ENCODE measurements at places on chromosomes 4 and X.

DNA sequence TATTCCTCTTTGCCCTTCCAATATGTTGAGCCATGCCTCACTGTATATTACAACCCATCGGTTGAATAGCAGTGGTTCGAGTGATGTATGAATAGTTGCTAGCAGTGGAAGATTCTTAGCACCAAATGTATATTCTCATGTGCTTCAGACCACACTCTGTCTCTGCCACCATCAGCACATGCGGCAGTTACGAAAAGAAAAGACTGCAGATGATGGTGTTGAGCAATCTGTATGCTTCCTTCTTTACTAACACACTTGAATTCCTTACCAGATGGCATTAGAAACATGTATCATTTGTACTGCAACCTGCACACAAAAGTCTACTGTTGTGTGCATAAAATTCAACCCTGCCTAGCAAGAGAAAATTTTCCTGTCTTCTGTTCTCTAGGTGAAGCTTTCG, 214.6 kb downstream of the ENOX2 start:
- DNase-seq = no peak

DNA sequence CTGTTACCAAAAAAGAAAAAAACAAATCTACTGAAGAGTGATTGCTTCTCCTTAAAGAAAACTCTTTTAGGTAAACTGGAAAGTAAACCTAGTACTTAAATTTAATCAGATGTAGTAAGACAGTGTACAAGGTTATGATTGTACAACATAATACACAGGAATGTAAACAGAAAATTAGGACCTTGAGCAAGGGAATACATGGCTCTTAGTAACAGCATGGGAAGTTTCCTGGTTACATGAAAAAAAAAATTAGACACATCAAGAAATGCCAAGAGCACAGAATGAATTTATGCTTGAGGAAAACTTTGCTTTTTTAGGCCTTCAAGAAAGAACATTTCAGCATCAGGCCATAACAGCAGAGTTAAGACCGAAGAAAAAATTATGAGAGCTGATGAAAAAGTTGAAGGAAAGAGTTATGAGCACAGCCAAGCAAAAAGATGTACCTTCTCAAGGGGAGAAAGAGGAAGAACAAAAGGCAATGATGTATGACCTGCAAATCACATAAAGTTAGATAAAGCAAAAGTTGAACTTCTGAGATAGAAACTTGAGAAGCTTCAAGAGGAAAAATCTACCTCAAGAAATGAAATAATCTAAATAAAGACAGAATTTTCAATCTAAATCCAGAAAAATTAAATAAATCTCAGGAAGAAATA, 311.6 kb downstream of the GALNTL6 start:
- DNase-seq = no peak

GRCh38 chr4:57191523-57192034, 81.4 kb upstream of the IGFBP7 start:
- DNase-seq = no peak

GRCh38 chr4:148056879-148057278, 325.0 kb downstream of the ARHGAP10 start:
- DNase-seq = peak; percentile 45

DNA sequence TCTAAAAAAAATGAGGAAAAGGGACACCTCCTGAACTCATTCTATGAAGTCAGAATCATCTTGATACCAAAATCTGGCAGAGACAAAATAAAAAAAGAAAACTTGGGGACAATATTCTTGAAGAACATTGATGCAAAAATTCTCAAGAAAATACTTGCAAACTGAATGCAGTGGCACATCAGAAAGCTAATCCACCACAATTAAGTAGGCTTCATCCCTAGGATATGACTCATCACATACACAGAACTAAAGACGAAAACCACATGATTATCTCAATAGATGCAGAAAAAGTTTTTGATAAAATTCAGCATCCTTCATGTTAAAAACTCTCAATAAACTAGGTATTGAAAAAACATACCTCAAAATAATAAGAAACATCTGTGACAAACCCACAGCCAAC, 98.3 kb downstream of the FAM47B start:
- no peak for DNase-seq

GRCh38 chr4:185379326-185380295, 16.1 kb downstream of the LRP2BP start:
- DNase-seq = peak; percentile 68

GRCh38 chrX:70455366-70456202, 10.9 kb downstream of the DLG3 start:
- DNase-seq = no peak

- DNase-seq = no peak
These were observed 98.7 kb downstream of the NFKB1 start for GRCh38 chr4:102599886-102600285.

GRCh38 chr4:128249787-128250668, 37.6 kb downstream of the PGRMC2 start:
- no peak for DNase-seq

DNA sequence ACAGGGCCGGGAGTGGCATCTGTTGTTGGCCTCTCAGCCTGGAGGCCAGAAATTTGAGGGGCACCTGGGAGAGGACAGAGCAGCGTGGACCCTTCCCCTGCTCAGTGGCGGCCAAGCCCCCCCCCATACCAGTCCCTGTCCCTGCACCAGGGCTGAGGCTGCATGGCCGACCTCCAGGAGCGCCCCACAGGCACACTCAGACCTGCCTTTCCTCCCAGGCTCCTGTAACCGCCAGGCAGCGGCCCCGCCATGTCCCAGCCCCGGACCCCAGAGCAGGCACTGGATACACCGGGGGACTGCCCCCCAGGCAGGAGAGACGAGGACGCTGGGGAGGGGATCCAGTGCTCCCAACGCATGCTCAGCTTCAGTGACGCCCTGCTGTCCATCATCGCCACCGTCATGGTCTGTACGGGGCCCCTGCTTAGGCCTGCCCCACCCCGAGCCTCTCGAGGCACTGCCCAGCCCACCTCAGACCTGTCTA, 15.3 kb downstream of the TMEM175 start:
- no peak for DNase-seq

DNA sequence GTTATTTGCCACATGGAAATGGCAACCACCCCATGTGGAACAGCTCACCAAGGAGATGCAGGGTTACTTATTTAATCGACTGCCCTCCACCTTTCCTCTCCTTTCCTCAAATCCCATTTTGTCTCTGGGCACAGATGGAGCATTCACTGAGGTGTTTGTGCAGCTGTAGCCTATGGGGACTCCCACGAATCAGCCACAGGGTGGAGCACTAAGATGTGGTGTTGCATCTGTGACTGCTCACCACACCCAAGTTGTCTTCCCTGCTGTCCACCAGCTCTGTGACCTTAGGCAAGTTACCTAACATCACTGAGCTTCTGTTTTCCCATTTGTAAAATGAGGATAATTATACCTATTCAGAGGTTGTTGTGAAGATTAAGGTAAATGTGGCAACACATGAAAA, 252.4 kb upstream of the CPEB2 start:
- peak; percentile 32 for DNase-seq

DNA sequence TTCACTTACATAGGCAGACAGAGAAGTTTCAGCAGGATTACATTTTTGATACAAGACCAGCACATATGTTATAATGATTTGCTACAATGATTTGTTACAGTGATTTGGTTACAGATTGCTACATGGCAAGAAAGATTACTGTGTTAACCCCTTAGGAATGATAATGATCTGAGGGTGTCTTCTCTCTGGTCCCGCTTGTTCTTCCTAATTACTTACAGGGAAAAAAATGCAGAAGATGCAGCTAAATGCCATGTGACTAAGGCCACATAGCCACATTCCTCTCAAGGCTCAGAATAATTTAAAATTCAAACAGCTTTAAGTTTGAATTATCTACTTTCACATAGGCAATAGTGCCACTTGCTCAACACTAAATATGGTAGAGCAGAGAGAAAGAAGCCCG, 9.7 kb upstream of the LAP3 start:
- DNase-seq = no peak

DNA sequence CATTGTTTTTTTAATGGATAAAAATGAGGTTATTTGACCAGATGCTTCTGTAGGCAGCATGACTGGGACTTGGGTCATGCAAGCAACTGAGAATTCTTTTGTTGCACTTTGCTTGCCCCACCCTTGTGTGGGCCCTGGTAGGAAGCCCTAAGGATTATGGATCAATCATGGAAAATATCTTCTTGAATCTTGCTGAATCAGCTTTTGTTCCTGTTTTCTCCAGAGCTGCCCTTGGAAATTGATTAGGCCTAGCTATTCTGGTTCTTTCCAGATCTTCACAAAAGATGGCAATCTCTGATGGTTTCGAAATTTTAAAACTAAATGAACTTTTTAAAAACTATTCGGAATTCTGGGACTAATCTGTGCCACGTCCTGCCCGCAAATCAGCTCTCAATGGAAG, 58.6 kb downstream of the PRRG1 start:
- DNase-seq = no peak

GRCh38 chr4:65624651-65625050, 45.6 kb downstream of the EPHA5 start:
- DNase-seq = no peak

DNA sequence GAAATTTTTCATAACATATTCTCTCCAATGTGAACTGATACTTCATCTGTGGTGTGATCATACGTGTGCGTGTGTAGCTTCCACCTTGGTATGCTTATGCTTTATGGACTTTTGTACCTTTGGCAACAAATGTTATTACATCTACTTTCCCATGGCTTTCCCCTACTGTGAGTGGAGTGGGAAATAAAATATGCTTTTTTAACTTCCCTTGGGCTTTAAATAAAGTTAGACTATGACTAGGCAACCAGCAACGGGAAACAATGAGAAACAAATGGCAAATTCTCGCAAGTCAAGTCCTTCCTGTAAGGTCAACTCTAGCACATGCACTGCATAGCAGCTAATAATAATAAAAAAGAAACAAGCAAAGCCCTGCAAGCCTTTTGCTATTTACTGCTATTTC, 205.0 kb upstream of the PDE5A start:
- DNase-seq = no peak

DNA sequence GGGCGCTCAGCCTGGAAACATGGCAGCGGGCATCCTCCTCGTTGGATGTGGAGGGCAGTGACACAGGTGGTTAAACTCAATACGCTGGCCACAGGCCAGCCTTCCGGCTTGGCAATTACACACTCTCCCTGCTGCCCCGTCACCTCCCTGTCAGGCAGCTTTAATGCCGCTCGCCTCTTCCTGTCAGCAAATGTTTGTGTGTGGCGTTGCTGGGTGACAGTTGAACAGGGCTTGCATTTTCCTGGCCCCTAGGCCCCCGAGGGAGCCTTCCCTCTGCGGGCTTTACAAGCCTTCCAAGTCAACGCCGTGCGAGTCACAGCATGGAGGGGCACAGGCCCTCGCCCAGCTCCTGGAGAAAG, 620.0 kb downstream of the BCOR start:
- peak; percentile 30 for DNase-seq

GRCh38 chrX:120999413-120999812, 13.9 kb upstream of the CT47A1 start:
- DNase-seq = no peak

- peak; percentile 57 for DNase-seq
These were observed 5.8 kb downstream of the SRPX start for GRCh38 chrX:38214551-38215531.

- no peak for DNase-seq
These were observed 26.9 kb upstream of the PPP2R3B start for GRCh38 chrX:413322-414201.

GRCh38 chrX:103399744-103400143, 23.4 kb downstream of the BEX3 start:
- no peak for DNase-seq

DNA sequence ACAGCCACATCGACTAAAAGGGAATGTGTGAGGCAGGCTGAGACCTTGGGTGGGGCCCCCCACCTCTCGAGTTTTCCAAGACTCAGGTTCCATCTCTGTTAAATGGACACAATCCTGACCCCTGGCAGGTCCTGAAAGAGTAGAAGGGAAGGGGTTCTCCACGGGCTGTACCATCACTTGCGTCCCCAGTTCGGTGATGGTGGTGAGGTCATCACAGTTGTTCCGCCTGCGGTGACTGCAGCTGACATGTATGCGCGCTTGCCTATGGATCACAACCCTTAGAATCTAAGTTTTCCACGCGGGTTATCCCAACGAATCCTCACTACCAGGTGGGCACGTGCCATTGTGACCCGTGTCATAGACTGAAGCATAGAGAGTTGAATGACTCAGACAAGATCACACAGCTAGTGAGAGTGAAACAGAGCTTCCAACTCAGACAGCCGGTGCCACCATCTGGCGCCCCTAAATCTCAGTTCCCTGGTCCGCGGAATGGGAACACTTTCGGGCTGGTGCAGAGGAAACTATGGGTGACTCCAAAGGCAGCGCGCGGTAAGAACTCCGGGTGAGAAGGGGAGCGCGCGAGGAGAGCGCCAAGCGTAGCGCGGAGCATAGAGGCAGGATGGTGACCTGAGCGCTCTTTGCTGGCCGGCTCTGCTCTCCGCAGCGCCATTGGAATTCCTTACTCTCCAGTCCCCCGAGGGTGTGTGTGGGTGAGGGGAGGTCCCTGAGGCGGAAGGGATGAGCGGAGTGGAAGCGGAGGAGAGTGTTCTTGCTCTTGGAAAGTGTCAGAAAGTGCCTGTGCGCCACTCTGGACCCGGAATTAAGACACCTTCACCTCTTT, 10.5 kb downstream of the MSX1 start:
- DNase-seq = no peak

GRCh38 chrX:24846550-24847150, 152.9 kb downstream of the POLA1 start:
- DNase-seq = no peak

DNA sequence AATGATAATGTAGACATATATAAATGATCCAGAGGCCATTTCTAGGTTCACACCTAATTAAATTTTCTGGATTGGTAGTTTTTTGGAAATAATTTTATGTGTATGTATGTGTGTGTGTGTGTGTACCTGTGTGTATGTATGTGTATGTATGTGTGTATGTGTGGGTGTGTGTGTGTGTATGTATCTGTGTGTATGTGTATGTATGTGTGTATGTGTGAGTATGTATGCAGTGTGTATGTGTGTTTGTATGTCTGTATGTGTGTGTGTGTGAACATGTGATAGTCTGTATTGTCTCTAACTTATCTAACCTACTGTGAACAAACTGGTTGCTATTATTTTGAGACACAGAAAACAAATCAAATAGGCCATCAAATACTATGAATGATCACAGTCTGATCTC, 152.6 kb downstream of the COL25A1 start:
- DNase-seq = no peak

DNA sequence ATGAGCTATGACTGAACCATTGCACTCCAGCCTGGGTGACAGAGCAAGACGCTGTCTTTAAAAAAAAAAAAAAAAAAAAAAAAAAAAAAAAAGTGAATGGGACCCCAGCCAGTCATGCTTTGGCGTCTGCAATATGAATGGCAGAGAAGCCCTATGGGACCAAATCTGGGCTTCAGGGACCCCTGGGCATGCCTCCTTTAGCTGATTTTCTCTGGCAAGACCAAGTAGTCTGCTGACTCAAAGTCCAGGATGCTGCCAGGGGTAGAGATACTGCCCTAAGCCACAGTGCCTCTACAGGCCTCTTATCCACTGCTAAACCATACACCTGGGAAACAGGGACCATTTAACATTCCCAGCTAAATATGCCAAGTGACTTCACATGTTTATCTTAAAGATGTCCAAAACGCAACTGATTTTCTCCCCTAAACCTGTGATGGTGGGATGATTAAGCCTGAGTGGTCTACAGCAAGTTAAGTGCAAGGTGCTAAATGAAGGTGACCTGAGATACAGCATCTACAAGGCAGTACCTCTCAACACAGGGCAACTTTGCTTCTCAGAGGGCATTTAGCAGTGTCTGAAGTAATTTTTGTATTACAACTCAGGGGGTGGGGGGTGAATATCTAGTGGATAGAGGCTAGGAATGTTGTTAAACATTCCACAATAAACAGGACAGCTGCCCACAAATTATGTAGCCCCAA, 5.8 kb downstream of the RPS4X start:
- DNase-seq = no peak

Measured in foreskin melanocyte (primary cell).